ENCODE measurements at places on chromosomes 1 and 21.

DNA sequence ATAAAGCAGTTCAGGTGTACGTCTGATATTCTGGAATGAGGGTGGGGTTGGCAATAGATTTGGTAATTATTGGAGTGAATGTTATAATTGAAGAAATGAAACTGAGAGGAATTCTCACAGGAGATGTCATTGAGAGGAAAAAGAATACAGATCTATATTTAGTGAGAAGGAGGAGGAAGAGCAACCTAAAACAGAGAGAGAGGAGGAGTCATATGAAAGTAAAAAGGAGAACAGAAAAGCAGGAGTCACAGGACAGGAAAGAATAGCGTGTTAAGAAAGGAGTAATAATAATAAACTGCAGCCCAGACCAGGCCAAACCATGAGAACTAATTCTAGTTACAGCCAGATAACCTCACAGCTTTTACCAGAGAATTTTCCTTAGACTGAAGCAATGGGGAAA is 62.7 kb upstream of the MROH9 start:
- DNase-seq: no peak

DNA sequence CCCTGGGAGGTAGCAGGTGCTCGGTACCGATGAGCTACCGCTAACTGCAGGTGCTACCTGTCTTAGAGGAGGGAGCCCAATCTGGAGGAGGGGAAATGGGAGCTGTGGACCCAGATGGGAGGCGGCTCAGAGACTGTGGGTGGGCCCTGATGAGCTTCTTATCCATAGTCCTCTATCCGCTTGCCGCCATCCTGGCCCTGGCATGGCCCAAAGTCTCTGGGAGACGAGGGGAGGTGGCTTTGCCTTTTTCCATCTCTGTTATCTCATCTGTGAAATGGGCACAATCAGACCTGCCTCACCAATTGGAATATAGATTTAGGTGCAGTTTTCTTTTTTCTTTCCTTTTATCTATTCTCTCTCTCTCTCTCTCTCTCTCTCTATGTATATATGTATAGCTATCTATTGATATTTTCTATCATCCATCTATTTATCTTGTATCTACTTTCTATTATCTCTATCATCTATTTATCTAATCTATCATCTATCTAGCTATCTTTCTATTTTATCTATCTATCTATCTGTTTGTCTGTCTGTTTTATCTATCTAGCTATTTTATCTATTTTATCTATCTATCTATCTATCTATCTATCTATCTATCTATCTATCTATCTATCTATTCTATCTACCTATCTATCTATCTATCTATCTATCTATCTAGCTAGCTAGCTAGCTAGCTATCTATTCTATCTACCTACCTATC is 16.5 kb downstream of the TNFRSF1B start:
- no peak for DNase-seq

- DNase-seq: peak; percentile 7
Observed at GRCh38 chr1:174258148-174258550, 98.8 kb downstream of the RABGAP1L start.

DNA sequence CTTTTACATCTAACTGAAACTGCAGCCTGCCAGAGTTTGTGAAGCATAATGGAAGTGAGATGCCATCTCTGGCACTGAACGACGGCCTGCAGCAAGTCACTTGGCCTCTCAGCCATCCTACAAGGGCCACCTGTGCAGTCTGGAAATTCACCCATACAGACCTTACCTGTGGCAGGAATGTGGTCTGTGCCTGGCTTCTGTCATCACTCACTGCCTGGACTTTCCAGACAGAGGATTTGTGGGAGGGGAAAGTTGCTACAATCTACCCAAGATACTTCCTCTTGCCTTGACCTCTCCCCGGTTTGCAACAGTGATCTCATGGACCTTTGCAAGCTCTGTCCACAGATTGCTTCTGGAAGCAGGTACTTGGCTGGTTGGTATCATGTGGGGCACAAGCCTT is 58.4 kb upstream of the ATP1B1 start:
- DNase-seq: no peak

GRCh38 chr1:247228133-247228532 is 27.7 kb upstream of the VN1R5 start:
- no peak for DNase-seq

DNA sequence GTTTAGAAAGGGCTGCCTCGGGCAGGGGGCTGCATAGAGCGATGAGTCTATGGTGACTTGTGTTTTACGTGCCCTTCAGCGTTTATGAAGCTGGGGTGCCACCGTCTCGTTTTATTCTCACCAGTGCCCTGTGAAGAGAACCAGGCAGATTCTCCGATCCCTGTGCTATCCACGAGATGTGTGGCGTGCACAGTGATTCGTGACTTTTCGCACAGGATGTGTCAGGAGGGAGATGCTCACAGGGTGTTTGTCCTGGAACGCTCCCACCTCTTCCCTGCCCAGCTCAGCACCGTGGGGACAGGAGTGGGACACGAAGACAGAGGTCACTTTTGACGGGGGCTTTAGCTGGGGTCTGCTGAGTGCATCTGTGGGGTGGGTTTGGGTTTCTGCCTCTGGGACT is 54.9 kb upstream of the AJAP1 start:
- no peak for DNase-seq
